ENCODE measurements at places on chromosomes 1 and 21. TPM values are rescaled to one million over a fixed set of nuclear protein-coding genes. Genes with fewer than 3 reads are reported as not detected.

The SCP2 gene
- 213 TPM for total RNA-seq

- H3K4me3 ChIP-seq, result no peak overlapping the region
- H3K4me1 ChIP-seq, result no peaks in the 10 kb centered on the region
Observed at GRCh38 chr1:3359756-3360440, 94.6 kb upstream of the ARHGEF16 start.

The FOXO6 gene
- 0.55 TPM for total RNA-seq

GRCh38 chr1:160261556-160261892, 825 bp downstream of the DCAF8 start:
- H3K27me3 ChIP-seq, result no peaks in the 10 kb centered on the region
- peak overlapping the region; percentile 97 for H3K27ac ChIP-seq
- no peak for DNase-seq
- H3K4me1 ChIP-seq, result peaks cover 71% of the 10 kb centered on the region
- H3K36me3 ChIP-seq, result no peaks in the 10 kb centered on the region
- peak overlapping the region; percentile 83 for H3K4me3 ChIP-seq

DNA sequence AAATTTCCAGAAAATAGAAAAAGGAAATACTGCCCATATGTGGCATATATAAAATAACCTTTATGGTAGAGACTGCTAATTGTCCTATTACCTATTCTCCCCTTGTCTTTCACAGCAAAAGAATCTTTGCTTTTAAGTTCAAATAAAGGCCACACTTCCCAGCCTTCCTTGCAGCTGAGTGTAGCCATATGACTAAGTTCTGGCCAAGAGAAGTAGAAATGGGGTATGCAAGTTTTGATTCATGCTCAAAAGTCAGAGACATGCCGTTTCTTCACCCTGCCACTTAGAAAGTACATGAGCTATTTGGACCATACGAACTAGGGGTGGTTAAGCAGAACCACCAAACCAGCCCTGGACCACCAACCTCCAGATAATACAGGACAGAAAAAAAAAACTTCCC, 18.3 kb upstream of the S100A2 start:
- no peak for DNase-seq
- no peak overlapping the region for H3K4me3 ChIP-seq
- no peaks in the 10 kb centered on the region for H3K36me3 ChIP-seq
- no peaks in the 10 kb centered on the region for H3K4me1 ChIP-seq
- H3K27ac ChIP-seq, result no peak overlapping the region
- no peaks in the 10 kb centered on the region for H3K27me3 ChIP-seq

GRCh38 chr21:45306832-45307571, 19.3 kb upstream of the POFUT2 start:
- no peak overlapping the region for H3K27ac ChIP-seq
- DNase-seq, result peak; percentile 58
- no peak overlapping the region for H3K4me3 ChIP-seq
- no peaks in the 10 kb centered on the region for H3K36me3 ChIP-seq
- H3K27me3 ChIP-seq, result no peaks in the 10 kb centered on the region
- peaks cover 17% of the 10 kb centered on the region for H3K4me1 ChIP-seq

Measured in right lobe of liver (tissue), 6 donors.